Omental fat pad (tissue), 4 donors: ENCODE measurements at places on chromosomes 3 and 15. TPM values are rescaled to one million over a fixed set of nuclear protein-coding genes. Genes with fewer than 3 reads are reported as not detected.

The GOLGA8J gene
- not detected for total RNA-seq

The FGD5 gene
- total RNA-seq = 18.8 TPM

The FOXB1 gene
- not detected for total RNA-seq

The KLF15 gene
- total RNA-seq = 64.6 TPM

The ERICH6 gene
- total RNA-seq = not detected

The OTOL1 gene
- not detected for total RNA-seq

The SAMD7 gene
- total RNA-seq = not detected

The MORC1 gene
- 0.09 TPM for total RNA-seq

The RASGRF1 gene
- total RNA-seq = 0.24 TPM

- DNase-seq = no peak
These were observed 47.8 kb upstream of the CHST2 start for GRCh38 chr3:143071776-143072175.

- DNase-seq = peak; percentile 6
These were observed 8.6 kb downstream of the ACAA1 start for GRCh38 chr3:38128303-38128655.

DNA sequence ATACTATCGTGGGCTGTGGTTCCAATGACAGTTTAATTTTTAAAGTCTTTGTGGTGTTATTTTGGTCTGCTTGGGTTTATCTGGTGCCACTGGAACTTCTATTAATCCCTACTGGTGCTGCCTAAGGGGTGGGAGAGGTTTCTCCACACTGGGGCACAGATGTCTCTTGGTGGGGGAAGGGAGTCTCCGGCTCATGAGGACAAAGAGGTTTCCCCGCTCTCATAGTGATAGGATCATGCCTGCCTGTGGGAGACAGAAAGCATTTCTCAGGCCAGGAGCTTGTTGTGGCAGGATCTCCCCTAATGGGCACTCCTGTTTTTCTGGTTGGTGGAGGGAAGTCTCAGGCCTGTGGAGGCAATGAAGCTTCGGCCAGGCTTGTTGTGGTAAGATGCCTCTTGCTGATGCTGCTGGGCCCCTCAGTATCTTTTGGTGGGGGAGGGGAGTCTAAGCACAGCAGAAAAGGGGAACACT lies 84.3 kb upstream of the THRB start:
- DNase-seq = no peak

- DNase-seq = no peak
These were observed 176.5 kb upstream of the PFN2 start for GRCh38 chr3:150146991-150147761.

DNA sequence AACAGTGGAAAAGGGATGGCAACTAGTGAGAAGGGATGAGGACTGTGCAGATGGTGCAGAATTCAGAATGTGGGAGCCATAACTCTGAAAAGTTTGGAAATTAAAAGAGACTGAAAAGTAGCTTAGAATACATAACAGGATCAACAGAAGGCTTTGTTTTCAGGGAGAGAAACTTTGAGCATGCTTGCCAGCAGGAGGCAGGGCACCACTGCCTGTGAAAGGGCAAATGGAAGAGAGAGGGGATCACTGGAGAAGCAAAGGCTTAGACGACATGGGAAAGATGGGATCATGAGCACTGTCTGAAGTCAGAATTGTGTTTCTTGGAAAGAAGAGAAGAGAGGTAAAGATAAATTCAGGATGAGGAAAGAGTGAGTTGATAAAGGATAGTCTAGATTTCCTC lies 99.6 kb downstream of the ABI3BP start:
- no peak for DNase-seq

- DNase-seq = no peak
These were observed 320.2 kb downstream of the UNC13C start for GRCh38 chr15:54298396-54298795.

DNA sequence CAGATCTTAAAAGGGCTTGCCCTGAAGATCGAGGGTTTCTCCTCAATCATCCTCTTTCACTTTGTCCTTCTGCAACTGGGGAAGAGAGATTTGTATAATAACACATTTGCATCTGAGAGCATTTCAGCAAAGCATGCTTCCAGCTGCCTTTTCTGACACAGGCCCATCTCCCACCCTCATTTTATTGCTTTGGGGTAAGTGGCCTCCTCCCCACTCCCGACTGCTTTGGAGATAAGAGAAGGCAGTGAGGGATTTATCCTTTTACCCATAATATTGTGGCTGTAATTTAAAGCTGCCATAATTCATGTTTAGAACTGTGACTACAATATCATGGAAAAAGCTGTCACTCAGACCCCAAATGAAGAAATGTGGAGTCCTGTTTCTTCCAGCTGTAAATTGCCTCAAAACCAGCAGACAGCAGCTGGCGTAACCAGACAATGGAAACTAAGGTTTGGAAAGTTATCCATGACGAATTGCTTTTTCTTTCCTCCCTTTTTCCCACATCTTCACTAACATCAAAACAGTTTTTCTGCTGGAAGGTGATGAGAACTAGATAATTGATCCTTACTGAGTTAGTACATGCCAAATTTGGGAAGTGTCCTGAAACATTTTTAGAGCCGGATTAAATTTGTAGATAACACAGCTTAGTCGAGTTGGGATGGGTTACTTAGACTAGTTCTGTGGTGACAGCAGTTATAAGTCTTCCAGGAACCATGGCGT lies 104.2 kb upstream of the PFN2 start:
- no peak for DNase-seq

GRCh38 chr3:8441969-8442559 lies 59.6 kb upstream of the LMCD1 start:
- DNase-seq = no peak

DNA sequence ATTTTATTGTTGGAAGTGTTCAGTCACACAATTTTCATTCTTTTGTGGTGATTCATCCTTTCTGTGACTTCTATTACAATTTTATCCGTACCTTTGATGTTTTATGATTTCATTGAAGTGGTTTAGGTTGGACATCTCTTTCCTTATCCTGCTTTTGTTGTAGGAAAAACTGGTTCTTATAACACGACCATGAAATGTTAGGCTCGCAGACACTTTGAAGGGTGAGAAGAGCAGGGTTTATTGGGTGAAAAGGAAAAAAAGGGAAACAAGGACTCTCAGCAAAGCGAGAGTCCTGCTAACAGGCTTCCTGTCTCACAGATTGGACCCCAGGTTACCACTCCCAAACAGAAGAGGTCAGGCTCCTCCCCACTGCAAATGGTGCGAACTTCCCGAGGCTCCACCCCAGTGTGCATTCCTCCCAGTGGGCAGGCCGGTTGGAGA lies 257.4 kb downstream of the STXBP5L start:
- no peak for DNase-seq

DNA sequence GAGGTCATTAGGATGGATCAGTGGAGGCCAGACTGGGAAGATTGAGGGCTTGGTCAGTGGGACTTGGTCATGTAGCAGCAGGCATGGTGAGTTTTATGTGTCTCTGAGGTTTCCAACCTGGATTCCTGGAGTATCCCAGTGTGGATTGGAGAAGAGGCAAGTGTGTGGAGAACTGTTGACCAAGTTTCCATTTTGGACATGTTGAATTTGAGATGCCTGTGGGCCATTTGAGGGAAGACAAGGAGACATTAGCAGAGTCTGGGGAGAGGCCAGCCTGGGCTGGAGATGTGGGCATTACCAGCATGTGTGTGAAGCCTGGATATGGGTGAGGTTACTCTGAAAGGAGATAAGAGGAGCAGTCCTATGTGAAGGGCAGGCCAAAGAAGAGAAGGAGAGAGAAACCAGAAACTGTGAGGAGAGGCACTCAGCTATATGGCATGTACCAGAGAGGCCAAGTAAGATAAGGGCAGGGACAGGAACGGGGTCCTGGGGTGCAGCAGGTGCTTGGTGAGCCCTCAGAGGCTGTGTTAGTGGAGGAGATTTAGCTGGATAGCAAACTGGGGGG lies 4.3 kb downstream of the SLC25A38 start:
- no peak for DNase-seq

GRCh38 chr3:27171113-27171512 lies 198.1 kb downstream of the NEK10 start:
- DNase-seq = no peak

DNA sequence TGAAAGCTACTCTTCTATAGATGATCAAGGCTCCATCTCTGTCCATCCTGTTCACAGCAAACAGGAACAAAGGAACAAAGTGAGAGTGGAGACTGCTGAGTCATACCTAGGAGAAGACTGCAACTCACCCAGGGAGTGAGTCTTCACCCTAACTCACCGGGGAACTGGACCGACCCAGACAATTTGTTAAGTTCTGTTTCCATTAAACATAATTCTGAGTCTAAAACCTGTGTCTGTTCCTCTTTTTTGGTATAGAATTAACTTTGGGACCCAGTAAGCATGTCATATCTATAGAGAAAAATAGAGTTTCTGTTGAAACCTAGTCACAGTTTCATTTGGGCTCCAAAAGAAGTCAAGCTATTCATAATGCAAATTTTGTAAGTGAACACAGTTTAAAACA lies 21.6 kb downstream of the CCDC80 start:
- DNase-seq = no peak

GRCh38 chr3:23987356-23987755 lies 42.3 kb downstream of the NR1D2 start:
- no peak for DNase-seq

DNA sequence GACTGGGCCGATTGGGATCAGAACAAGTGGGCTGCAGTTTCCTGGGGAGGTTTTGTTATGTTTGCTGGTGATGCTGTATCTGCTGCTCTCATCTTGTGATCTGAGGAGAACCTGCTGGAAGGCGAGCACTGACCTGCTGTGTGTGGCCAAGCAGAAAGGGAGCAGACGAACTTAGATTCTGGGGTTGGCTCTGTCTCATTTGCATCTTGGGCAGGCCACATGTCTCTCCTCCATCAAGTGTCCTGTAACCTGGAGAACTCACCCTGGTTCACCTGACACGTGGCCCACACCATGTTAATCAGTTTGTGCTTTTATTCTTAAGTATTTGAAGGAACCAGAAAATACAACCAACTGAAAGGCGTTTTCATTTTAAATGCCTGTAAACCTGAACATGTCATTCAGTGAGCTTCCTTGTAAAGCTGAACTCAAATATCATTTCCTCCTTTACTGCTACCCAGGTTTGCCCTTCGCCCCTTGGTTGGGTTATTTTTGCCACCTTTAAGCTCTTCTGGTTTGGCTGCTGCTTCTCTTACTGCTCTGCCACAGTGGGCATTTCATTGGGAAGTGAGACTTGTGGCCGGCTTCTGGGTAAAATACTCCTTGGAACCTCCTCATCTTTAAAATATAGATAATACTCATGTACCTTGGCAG lies 33.5 kb upstream of the TRAK1 start:
- DNase-seq = no peak

DNA sequence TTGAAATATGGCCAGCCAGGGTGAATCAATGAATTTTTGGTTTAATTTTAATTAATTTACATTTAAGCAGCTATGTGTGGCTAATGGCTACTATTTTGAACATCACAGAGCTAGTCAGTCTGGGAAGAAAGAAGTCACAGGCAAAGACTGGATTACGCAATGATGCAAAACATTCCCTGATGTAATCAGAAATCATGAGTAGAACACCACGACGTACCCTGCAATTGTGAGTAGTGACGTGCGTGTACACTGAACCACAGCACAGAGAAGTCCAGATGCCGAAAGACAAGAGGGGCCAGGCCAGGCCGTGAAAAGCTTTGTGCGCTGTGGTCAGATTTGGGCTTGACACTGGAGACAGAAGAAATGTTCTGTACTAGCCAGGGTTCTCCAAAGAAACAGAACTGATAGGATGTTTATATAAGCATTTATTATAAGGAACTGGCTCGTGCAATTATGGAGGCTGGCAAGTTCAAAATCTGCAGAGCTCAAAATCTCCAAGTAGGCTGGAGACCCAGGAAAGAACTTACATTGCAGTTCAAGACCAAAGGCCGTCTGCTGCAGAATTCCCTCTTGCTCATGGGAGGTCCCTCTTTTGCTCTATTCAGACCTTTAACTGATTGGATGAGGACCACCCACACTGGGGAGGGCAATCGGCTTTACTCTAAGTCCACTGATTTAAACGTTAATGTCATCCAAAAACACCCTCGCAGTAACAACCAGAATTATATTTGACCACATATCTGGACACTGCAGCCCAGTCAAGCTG lies 44.6 kb downstream of the SH3BP5 start:
- DNase-seq = no peak
